Esophagus mucosa (tissue), 1 donor: ENCODE measurements at places on chromosomes 12 and 14. TPM values are rescaled to one million over a fixed set of nuclear protein-coding genes. Genes with fewer than 3 reads are reported as not detected.

- peak; percentile 68 for ATAC-seq
Measured at GRCh38 chr12:21301-22189, 45.0 kb upstream of the IQSEC3 start.

DNA sequence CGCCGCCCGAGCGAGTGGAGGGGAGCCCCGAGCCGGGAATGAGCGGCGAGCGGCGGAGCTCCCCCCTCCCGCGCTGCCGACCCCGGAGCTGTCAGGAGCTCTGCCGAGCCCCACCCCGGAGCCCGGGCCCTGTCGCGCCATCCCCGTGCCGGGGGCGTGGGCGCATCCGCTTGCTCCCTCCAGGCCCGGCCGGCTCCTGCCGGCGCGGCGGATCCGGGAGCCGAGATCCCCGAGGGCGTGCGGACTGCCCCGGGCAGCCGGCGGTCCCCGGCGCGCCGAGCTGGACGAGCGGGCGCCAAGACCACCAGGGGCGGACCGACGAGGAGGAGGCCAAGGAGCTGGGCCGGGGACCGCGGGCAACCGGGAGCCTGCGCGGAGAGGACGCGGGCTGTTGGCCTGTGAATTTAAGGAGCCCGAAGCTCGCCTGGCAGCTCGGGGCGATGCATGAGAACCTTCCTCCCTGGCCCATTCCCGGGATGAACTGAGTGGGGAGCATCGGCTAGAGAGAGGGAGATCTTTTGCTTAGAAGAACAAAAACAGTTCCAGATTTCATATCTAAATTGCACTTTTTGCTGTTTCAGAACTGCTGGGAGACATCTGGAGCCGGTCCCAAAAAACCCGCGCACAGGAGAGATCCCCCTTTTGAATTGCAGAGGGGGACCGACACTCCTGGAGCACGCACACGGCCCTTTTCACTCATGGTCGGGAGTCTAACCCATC, 2.0 kb downstream of the PTHLH start:
- ATAC-seq: peak; percentile 9

- ATAC-seq: no peak
Measured at GRCh38 chr12:110762891-110763290, 20.2 kb upstream of the PPP1CC start.

- no peak for ATAC-seq
Measured at GRCh38 chr12:254039-254438, 8.6 kb downstream of the SLC6A13 start.

DNA sequence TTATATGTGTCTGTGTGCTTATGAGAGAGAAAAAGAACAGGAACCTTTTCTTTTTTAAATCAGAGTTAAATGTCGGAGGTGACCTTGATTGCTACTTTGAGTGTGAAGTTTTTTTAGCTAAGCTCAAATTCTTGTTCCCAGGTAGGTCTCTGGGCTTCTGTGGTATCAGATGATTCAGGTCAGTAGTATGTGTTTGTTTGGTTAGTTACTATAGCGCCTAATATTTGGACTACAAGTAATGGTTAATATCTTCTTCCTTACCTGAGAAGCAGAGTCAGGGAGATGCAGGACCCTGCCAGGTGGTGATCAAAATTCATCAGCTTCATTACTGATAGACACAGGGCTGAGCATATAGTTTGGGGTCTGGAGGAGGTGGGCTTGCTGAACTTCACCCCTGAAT, 30.8 kb downstream of the ADCK1 start:
- ATAC-seq: no peak

CMKLR1 gene
- total RNA-seq: 0.56 TPM

DPF3 gene
- total RNA-seq: 1.1 TPM

NDRG2 gene
- total RNA-seq: 54.7 TPM

DNA sequence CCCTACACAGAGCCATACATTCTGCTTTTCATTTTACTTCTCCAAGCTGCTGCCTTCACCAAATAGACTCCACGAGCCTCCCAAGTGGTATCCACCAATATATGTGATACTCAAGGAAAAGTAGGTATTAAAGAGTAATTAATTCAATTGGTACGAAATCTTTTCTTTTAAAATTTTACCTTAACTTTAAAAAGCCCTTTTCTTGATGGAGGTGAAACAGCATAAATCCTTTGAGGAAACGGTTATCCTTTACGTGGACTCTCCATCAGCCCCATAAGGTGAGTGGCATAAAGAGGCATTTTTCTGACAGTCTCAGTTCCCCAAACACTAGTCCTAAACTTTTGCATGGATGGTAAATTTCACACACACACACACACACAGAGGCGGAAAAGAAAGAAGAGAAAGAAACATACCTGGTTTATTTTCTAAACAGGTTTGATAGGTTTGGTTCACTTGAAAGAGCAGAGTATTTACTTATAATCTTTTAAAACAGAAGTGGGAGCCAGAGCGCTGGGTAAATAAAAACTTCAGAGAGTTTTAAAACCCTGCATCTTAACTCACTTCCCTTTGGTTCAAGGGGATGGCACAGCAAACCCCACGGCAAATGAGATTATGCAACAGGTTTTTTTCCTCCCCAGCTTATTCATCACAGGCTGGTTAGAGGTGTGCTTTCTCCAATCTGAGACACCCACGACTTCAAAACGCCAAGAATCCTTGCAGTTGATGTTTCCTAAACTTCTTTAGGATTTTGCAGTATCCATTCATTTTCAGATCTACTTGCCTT, 1.9 kb downstream of the DUSP16 start:
- peak; percentile 72 for ATAC-seq

DNA sequence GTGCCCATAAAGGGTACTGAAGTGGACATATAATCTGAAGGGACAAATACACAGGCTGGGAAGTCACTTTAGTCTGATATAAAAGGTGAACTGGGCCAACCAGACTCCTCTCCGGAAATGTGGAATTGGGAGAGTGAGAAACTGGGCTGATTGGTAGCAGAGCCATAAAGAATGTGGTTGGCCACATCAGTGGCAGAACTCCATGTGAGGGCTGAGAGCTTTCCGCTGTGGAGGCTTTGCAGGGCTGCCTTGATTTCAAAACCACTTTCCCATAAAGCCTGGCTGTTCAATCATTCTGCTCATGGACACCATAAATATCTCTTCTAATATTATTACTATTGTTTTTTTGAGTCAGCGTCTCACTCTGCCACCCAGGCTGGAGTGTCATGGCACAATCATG, 220.3 kb downstream of the MON2 start:
- no peak for ATAC-seq

DNA sequence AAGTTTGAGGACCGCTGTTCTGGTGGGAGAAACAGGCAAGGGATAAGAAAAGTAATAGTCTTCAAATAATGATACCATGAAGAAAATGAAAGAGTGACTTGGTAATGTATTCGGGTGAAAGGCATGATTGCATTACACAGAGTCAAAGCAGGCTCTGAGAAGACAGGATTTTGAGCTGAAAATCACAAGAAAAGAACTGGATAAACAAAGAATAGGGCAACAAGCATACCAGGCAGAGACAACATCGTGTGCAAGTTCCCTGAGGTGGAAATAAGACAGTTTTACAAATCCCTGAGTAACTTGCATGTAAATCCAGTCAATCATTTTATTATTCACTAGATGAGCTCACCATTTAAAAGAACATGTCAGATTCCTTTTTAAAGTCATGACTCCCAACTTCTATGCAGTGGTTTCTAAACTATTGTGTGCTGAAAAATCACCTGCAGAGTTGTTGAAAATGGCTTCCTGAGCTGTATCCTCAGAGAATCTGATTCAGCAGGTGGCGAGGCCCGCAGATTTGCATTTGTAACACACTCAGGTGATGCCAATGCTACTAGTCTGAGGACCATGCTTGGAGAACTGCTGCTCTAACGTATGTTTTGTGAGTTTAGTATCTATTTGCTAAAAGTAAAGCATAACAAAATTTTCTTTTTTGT, 133.0 kb upstream of the ABCD2 start:
- ATAC-seq: no peak

GRCh38 chr14:88852632-88853031, 28.2 kb downstream of the TTC8 start:
- no peak for ATAC-seq

PCNX4 gene
- 19.2 TPM for total RNA-seq

PARP11 gene
- 6.9 TPM for total RNA-seq

NRDE2 gene
- total RNA-seq: 12.2 TPM

DNA sequence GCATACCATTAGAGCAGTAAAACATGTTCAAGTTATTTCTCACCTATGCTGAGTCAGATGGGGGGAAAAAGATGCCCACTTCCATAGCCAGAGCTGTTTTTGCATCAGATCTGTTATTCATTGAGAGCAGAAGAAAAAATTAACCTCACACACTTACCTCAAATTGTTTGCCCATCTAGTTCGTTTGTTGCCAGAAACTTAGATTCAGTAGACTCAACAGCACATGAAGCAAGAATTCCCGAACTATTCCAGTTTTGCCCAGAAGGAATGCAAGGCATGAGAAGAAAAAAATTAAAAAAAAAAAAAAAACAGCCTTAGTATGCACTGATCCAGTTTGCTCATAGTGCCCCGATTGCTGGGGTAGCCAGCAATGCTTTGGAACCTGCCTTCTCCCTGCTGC, 12.4 kb upstream of the DPF3 start:
- ATAC-seq: no peak

DNA sequence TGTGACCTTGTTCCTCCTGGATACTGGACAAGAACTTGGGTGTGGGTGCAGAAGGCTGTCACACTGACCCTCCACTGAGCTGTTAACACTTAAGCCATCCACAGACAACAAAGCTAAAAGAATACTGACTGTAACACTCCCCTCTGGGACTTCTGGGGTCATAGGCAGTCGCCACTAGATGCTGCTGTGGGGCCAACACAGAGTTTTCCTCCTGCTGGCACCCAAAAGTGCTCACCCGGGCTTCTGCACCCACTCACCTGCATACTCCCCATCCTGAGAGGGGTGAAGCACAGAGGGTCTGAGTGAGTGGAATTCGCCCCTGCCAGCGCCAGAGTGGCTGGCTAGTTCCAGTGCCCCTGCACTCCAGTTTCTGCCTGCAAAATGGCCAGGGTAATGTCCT, 422.4 kb upstream of the LMO3 start:
- ATAC-seq: no peak

DNA sequence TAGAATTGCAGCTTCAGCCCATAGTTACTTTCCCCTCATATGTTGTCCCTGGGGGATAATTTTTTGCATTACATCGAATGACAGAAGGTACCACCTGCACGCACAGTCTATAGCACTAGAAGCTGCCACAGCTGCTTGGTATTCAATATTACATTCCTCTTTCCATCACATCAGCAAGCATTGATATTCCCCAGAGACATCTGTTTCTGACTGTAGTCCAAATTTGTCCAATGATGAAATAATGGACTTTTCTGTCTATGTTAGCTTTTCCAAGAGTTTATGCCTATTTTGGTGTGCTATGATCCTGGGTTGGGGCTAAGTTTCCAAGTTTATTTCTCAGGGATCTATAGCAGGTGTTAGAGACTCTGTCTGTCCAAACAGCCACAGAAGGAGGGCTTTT, 335.4 kb downstream of the LRIG3 start:
- ATAC-seq: no peak

- ATAC-seq: no peak
Measured at GRCh38 chr12:81705586-81705985, 53.6 kb downstream of the PPFIA2 start.

DNA sequence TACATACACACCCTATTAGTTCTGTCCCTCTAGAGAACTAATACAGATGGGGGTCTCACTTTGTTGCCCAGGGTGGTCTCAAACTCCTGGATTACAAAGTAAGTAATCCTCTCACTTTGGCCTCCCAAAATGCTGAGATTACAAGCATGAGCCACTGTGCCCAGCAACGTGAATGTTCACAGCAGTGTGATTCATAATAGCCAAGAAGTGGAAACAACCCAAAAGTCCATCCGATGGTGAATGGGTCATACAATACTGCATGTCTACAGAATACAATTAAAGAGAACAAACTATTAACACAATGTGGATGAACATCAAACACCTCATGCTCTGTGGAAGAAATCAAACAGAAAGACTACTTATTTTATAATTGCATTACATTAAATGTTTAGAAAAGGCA, 57.3 kb upstream of the SYNE2 start:
- no peak for ATAC-seq

GRCh38 chr12:119225454-119225853, 46.7 kb downstream of the HSPB8 start:
- ATAC-seq: no peak

TCL1A gene
- total RNA-seq: 0.40 TPM

NEUROD4 gene
- total RNA-seq: not detected

GRCh38 chr14:58765843-58766242, 128.1 kb downstream of the DACT1 start:
- ATAC-seq: no peak

DNA sequence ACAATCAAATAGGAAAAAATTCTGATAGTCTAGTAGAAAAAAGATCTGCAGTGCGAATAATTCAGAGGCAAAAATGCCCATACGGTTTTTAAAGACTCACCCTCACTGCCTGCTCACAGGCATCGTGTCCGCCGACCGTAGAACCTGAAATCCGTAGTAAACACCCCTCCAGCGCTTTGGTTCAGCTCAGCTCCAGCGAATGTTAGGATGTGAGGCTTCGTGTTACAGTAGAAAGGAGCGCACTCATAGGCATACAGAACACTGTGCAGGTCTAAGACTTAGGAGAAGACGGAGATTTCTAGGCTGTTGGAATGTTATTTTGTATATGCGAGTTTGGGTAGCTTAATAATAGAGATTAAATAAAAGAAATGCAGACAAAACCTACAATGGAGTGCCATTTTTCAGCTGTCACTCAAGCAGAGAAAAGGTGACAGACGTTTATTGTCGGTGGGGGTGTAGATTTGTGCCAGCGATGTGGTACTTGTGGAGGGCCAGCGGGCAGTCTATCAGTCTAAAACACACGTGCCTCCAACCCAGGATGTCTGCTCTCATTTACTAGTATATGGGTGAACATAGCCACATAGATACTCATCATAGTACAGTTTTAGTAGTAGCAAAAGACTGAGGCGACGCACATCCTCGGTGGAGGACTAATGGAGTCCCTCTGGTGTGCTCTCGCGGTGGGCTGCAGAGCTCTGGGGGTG, 25.7 kb downstream of the SFSWAP start:
- ATAC-seq: no peak
